Fibroblast of skin of right quadriceps (primary cell): ENCODE measurements at places on chromosomes 12 and 14.

GRCh38 chr12:68400226-68400829 is 68.2 kb upstream of the MDM1 start:
- no peak for DNase-seq

GRCh38 chr12:100675432-100675831 is 101.9 kb downstream of the GAS2L3 start:
- peak; percentile 39 for DNase-seq

- no peak for DNase-seq
These were observed 54.6 kb upstream of the DICER1 start for GRCh38 chr14:95211721-95212504.

DNA sequence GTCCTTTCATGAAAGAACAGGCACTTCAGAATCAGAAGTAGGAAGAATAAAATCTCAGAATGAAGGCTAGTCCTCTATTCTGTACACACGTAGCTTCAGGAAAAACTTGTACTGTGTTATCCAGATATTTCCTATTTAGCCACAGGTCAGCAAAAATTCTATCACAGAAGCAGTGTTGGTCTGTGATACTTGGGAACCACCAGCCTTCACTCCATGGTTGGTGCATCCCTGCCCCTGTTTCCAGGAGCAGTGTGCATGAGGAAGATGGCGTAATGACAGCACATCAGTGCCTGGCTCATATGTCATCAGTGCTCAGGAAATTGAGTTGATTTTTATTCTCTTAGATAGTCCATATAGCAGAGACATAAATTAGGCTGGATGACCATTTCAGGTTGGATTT is 87.7 kb downstream of the SAMD4A start:
- no peak for DNase-seq

- peak; percentile 78 for DNase-seq
These were observed 196.4 kb downstream of the RPAP3 start for GRCh38 chr12:47509398-47509851.

- DNase-seq = no peak
These were observed 60.6 kb upstream of the DIO3 start for GRCh38 chr14:101500681-101501080.

- DNase-seq = no peak
These were observed 339.9 kb upstream of the RGS6 start for GRCh38 chr14:71592361-71592760.

DNA sequence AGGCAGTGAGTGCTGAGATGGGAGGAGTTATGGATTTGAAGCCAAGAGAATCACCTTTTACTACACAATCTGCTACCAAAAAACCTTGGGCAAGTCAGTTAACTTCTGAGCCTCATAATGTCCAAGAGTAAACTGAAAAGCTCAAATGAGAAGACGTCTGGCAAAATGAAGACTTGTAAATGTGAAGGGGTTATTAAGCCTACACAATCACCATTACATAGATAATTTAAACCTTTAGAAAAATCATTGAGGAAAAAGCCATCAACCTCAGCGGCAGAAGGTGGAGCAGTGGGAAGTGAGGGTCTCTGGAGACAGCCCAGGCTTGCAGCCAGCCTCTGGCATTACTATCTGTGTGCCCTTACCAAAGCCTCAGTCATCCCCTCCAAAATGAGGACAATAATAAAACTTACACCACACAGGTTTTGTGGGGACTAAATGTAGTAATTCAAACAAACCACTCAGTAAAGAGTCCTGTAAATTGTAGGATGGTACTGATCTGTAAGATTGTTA is 50.5 kb upstream of the CCDC175 start:
- no peak for DNase-seq

- DNase-seq = peak; percentile 42
These were observed 248.9 kb downstream of the SLC16A7 start for GRCh38 chr12:59844750-59845149.

GRCh38 chr12:85076688-85077430 is 40.7 kb downstream of the LRRIQ1 start:
- peak; percentile 87 for DNase-seq

DNA sequence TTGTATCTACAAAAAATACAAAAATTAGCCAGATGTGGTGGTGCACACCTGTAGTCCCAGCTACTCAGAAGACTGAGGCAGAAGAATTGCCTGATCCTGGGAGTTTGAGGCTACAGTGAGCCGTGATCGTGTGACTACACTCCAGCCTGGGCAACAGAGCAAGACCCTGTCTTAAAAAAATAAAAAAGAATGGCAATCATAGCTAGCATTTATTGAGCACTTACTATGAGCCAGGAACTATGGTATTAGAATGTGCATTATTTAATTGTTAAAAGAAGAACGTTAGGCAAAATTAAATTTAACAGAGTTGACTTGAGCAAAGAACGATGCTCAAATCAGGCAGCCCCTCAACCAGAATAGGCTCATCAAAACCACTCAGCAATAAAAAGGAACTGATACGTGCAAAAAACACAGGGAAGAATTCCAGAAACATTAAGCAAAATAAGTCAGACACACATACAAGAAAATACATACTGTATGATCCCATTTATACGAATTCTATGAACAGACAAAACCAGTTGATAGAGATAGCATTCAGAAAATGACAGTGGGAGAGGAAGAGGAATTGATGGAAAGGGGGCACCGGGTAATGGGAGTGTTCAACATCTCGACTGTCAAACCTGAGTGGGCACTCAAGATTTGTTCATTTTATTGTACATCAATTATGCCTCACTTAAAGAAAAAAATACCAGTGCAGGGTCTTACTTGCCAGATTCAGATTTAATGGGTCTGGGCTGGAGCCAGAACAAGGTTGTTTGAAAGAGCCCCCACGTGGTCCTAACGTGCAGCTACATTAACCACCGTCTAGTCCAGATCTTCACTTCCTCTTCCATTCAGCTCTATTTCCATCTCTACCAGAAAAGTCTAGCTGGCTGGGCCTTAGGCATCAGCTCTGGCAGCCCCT is 8.0 kb downstream of the SCNN1A start:
- peak; percentile 55 for DNase-seq

- DNase-seq = no peak
These were observed 1162.4 kb downstream of the SLC16A7 start for GRCh38 chr12:60758224-60758623.

GRCh38 chr12:59744564-59744963 is 148.7 kb downstream of the SLC16A7 start:
- no peak for DNase-seq

- no peak for DNase-seq
These were observed 34.7 kb upstream of the ADAMTS20 start for GRCh38 chr12:43586646-43587245.

DNA sequence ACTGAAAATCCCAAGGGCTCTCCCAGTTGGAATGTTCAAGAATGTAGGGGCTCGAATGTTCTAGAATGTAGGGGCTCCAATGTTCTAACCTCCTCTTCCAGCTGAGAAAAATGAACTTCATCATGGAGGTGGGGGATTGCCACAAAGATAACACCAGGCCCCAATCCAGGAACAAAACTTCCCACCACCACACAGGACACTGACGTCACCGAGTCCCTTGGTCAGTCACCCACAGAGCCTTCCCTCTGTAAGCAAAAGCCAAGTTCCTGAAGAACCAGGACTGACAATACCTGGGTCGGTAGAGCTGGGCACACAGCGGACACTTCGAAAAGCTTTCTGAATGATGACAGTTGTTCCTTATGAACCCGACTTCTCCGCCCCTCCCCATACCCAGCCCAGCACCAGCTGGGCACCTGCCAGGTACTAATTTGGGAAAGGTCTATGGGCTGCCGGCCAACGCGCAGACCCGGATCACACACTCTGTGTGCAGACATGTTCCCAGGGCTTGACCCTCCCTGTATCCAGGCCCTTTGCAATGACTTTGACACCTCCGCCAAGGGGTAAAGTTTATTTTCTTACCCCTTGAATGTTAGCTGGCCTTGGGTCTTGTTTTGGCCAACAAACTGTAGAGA is 18.9 kb downstream of the ITPK1 start:
- DNase-seq = no peak

DNA sequence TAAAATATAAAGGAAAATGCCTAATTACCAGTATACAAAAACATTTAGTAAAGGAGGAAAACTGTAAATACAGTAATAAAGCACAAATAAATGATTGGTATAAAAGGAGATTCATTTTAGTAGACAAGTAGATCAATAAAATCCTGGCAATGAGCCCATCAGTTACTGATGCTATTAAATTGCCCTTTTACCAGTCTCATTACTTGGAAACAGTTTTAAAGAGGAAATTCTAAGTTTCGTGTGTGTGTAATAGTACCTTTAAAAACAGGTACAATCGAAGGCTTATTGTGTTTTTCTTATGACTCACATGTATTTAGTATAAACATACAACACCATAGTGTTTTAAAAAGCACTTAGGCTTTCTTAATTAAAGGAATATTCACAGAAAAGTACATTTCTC is 46.4 kb upstream of the SYT10 start:
- DNase-seq = no peak

DNA sequence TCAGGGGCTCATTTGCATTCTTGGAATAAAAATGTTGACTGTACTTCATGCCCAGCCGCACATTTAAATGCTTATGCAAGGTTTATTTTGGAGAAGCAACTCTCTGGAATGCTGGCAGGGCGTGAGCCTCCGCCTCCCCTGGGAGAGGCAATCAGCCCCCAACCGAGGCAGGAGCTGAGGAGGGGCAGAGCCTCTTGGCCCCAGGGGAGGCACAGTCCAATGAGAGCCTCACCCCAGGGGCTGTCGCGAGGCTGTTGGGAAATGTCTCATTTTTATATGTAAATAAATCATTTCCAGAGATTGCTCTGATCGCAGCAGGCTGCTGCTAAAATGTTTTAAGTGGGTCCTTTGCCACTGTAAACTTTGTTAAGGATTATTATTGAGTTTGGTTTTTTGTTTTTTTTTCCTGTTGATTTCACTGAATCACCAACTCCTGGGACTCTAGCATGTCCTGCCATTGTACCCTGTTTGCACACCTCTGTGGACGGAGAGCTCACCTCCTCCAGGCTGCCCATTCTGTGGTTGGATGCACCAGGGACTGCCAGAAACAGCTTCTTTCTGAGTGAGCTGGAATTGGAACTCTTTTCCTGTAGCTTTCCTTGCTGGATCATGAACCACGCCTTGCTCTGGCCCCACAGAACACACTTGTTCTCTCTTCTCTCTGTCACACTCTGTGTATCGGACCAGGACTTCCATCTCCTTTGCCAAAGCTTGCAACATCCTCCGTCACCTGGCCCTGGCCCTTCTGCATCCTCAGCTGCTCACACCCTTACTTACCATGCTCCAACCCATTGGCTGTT is 46.9 kb upstream of the FAM181A start:
- peak; percentile 62 for DNase-seq

- no peak for DNase-seq
These were observed 17.4 kb downstream of the RFC5 start for GRCh38 chr12:118033902-118034301.

DNA sequence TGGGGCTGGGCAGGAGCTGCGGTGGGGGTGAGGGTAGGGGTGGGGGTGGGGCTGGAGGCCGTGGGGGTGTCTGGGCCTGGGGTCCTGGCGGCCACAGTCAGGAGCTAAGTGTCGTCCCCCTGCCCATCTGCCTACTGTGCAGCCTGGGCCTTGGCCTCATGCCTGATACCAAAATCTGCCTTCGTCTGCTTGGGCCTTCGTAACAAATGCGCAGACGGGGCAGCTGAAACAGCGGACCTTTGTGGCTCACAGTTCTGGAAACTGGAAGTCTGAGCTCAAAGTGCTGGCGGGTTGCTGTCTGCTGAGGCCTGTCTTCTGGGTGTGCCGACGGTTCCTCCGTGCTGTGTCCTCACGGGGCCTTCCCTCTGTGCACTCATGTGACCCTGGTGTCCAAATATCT is 61.7 kb downstream of the KIF26A start:
- DNase-seq = no peak

DNA sequence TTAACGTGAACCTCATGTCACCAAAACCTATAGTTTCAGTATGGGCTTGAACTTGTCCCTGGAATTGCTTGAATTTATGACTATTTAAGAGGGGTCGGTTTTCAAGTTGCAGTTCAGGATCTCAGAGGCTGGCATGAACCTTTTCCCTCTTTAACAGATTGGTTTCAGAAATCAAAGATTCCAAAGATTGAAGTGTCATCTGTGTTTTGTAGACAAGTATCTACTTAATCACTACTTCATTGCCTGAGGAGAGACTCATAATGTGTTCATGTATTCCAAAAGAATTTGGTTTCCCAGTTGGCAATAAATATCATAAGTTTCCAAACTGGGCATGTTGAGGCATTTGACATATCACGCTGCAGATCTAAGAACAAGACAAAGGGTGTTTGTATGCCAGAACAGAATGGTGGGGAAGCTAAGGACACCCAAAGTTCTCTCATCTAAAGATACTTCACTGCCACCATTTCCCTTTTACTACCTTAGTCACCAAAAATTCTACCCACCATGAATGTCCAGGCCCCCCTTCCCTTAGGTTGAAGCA is 199.5 kb downstream of the NUAK1 start:
- DNase-seq = no peak

DNA sequence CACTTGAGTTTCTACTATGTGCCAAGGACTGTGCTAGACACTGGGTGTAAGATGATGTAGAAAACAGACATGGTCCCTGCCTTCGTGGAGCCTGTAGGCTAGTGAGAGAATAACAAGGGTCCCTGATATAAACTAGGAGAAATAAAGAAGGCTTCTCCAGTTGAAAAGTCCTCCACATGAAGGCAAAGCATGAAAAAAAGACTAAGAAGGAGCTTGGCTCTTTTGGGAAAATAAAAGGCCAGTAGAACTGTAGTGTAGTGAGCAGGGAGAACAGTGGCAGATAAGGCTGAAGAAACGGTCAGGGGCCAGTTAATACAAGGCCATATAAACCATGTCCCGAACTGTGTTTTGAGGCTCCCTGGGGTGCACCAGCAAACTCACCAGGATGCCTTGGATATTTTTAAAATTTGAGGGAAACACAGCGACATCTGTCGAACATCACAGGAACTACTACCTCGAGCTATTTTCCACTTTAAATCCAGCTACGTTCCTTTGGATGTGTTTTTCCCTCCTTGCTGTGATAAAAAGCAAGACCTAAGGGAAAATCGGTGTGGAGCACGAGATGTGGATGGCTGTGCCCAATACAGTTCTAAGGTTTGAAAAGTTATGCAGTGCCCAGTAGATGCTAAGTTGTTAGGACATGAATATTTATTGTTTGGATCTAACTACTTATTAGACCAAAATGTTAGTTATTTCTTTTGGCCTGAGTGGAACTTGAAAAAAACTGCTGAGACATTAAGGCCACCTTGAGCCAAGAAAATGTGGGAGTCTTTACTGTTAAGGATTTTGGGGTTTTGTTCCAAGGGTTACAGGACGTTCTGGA is 8.5 kb upstream of the CFL2 start:
- DNase-seq = peak; percentile 71

DNA sequence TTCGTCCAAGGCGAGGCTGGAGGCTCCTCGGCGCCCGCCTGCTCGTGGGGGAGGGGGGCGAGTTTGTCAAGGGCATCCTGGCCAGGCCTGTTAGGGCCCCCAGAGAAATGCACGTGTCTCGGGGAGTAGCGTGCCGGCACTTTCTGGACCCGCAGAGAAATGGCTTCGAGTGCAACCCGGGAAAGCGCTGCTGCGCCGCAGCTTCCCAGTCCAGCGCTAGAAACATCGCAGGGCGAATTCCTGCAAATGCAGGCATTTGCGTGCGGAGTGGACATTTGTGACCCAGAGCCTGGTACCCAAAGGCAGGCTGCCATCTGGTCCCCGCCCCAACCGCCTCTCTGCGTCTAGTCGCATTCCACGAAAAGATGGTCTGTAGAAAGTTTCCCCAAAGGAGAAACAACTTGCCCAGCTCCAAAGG is 756 bp downstream of the LGR5 start:
- DNase-seq = no peak

GRCh38 chr12:12533238-12533829 is 29.3 kb downstream of the DUSP16 start:
- DNase-seq = peak; percentile 31
